ENCODE measurements at places on chromosomes 11 and 22.

- no peak for DNase-seq
These were observed 52.5 kb upstream of the SUSD2 start for GRCh38 chr22:24128631-24129262.

GRCh38 chr11:72041364-72042063, 38.8 kb downstream of the NUMA1 start:
- DNase-seq = no peak

GRCh38 chr11:126432065-126432461, 76.6 kb downstream of the ST3GAL4 start:
- no peak for DNase-seq

- no peak for DNase-seq
These were observed 168.8 kb downstream of the BRD1 start for GRCh38 chr22:49658902-49659280.

DNA sequence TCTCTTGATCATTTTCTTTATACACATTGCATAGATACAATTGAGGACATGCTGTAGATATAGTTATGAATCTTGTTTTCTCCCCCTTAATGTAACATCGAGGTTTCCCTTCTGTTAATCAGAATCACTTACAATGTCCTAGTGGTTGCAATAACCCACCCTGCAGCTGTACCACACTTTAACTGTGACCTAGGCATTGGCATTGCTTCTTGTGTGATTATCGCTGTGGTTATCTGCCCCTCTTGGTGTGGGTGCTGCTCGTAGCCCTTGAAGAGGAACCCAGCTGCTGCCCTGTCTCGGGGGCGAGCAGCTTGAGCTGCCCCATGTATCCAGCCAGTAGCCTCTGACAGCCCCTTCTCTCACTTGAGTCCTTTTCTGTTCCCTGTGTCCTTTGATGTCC, 1.5 kb downstream of the DGAT2 start:
- no peak for DNase-seq

DNA sequence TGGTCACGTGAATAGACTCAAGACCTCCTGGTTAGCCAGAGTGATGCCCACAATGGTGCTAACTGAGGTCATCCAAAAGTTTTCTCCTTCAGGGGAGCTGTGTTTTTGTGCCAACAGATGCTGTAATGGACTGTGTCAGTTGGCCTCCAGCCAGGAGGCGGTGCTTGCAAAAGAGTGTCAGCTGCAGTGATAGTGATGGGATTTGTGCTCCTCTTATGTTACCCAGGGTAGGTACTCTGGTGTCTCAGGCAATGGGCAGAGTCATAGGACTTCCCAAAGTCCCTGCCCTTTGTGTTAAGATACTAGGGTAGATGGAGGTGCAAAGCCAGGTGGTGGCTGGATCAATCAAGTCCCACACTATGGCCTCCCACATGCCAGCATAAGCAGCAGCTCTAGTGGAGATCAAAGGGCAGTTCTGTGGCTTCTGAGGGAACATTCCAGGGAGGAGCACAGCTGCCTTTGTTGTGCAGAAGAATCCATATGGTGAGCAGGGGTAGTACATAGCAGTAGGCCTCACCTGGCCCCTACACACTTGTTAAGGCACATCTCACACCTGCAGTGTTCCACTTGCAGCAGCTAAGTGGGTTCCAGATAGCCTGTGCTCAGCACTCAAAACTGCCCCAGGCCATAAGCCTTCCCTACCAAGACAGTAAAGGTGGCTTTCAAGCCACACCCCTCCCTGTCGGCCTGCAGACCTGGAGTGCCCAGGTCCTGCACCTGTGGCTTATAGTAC, 9.4 kb upstream of the FANCF start:
- no peak for DNase-seq

- DNase-seq = no peak
These were observed 18.5 kb upstream of the SPON1 start for GRCh38 chr11:13944016-13944415.

GRCh38 chr11:78332174-78332866, 85.3 kb downstream of the GAB2 start:
- DNase-seq = no peak

- no peak for DNase-seq
These were observed 4.5 kb downstream of the TRIM29 start for GRCh38 chr11:120133216-120134105.

GRCh38 chr11:20156876-20157613, 3.2 kb downstream of the DBX1 start:
- DNase-seq = no peak

GRCh38 chr11:93654226-93654625, 7.3 kb upstream of the CEP295 start:
- no peak for DNase-seq

DNA sequence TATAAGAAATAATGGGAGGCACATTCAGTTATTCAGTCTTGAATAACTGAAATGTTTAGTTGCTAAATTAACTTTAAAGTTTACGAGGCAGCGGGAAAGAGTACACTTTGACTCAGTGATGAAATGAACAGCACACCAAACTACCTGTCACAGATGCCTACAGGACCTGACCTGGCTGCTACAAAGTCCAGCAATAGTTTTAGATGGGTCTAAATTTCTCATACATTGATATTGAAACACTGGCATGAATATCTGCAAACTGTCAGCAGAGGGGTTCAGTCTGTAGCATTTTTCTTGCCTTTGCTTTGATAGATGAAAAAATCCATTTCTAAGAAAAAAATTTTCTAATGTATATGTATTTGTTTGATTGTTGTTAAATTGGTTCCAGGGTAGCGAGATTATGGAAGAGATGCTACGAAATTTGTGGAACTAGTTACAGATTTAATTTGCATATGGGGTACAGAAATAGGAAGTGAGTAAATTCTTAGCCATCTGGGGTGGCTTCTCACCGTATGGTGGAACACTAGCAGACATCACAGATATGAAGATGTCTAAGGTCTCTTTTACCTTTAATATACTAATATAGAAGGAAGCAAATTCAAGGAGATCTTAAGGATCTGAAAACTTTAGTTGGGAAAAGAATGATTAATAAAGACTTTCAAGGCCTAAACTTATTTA, 20.8 kb upstream of the GAB2 start:
- DNase-seq = no peak

GRCh38 chr11:68031144-68031464, 623 bp downstream of the NDUFS8 start:
- DNase-seq = no peak

DNA sequence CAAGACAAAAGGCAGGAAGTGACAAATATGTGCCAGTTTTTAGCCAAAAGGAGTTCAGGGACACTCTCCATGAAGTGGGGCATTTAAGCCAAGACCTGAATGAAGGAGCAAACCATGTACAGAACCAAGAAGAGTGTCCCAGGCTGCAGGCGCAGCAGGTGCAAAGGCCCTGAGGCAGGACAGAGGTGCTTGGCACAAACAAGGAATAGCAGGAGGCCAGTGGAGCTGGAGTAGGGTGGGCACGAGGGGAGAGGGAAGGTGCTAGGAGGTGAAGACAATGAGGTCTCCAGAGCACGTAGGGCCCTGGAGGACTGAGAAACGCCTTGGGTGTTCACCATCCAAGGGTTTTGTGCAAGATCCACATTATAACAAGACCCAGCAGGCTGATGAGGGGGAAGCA, 474.1 kb downstream of the MN1 start:
- DNase-seq = no peak

DNA sequence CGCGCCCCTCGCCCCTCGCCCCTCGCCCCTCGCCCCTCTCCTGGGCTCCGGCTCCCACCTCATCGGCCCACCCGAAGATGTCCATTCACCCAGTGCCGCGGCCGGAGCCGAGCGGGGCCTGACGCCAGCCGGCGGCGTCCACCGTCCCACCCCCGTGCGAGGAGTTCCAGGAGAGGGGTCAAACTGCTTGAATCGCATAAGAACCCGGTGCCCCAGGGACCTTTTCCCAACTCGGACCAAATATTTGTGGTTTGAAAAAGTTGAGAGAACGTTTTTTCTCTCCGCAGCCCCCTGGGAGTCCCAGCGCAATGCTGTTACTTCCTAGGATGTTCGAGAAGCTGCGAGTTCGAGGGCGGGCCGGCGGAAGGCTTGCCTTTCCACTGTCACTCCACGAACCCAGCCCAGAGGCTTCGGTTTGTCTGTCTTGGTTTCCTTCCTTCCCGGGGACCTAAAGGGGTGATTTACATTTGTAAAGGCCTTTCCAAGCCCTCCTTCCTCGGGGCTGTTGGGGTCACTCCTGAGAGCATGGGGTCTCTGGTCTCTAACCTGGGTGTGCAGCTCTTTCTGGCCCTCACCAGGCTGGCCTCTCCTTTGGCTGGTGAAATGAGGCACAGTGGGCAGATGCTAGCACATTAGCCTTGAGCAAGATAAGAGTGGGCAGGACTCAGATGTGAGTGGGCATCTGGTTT, 38.0 kb downstream of the ETS1 start:
- DNase-seq = no peak

GRCh38 chr11:108906329-108906728, 241.5 kb downstream of the DDX10 start:
- DNase-seq = no peak

DNA sequence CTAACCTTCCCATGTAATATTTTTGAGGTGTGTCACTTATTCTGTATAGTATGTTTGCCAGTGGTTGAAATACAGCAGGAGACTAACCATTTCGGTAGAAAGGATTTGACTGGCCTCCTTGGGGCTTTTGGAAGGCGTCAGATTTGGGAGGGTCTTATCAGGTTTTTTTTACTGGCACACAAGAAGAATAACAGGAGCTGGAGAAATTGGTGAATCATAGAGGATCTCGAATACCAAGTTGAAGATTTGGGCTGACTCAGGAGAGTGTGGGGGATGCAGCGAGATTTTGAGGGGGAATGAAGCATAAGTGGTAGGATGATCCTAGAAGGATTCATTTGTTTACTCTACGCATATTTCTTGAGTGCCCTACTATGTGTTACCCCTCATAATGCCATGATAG, 200.5 kb downstream of the DDX10 start:
- no peak for DNase-seq

- no peak for DNase-seq
These were observed 24.9 kb upstream of the EMSY start for GRCh38 chr11:76419896-76420295.

GRCh38 chr11:45872651-45873356, 12.6 kb upstream of the MAPK8IP1 start:
- DNase-seq = no peak

GRCh38 chr11:134033696-134034491, 35.0 kb upstream of the JAM3 start:
- DNase-seq = no peak

GRCh38 chr11:393219-394033, 583 bp upstream of the PKP3 start:
- no peak for DNase-seq

GRCh38 chr22:24325105-24325757, 54.6 kb downstream of the SPECC1L start:
- no peak for DNase-seq

DNA sequence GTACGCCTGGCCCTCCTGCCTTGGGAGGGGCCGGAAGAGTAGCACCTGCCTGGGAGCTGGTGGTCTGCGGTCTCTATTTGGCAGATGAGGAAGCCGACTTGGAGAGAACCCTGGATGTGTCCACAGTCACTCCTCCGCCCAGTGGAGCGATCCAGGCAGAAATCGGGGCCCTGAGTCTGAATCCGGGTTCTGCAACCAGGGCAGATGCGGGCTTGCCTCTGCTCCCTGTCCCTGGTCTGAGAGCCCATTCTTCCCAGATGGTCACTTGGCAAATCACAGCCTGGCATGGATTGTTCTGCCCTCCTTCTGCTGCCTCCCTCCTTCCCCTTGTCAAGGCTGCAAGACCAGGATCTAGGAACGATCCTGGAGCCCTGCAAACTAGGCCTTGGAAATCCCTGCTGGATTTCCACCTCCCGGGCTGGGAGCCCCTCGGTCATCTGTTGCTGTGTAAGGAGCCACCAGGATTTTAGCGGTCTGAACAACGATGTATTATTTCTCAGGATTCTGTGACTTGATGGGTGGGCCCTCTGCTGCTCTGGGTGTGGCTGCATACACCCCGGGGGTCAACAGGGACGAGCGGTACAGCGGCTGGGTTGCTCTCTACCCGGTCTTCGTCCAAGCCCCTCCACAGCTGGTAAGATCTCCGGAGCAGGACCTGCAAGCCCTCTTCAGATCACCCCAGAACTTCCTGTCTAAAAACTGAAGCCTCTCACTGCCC, 2.0 kb upstream of the ASCL2 start:
- DNase-seq = no peak

- no peak for DNase-seq
These were observed 7.3 kb upstream of the EHF start for GRCh38 chr11:34613552-34614056.

GRCh38 chr22:43969989-43970755, 14.9 kb downstream of the SAMM50 start:
- DNase-seq = no peak

- no peak for DNase-seq
These were observed 63.4 kb downstream of the GALNT18 start for GRCh38 chr11:11558396-11558795.

- DNase-seq = no peak
These were observed 24.8 kb downstream of the FOLR3 start for GRCh38 chr11:72160319-72160718.

DNA sequence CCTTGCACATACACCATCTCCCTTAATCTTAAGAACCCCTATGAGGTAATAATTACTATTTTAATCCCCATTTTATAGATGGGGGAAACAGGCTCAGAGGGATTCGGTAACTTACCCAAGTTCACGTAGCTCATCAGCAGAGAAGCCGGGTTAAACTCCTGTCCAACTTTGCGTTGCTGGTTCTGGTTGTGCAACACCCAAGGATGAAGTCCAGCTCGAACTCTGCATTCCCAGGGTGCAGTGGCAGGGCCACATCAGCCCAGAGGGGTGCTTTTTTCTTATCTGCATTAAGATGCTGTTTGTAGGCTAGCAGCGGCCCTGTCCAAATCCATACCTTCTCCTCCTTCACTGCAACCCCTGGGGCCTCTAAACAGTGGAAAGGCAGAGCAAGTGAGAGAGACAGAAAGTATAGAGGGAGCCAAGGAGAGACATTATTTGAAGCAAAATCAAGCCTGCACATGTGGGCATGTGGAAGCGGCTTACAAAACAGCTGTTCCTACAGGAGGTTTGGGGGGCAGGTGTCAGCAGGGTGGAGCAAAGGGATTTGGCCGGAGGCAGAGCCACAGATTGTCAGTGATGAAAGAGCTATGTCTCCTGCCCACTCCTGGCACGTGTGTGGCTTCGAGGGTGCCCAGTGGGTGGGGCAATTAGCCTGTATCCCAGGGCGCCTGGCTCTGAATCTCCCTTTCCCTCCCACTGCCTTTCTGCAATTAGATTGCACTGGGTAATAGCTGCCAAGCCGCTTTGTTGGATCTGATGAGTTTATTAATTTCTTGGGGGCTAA, 129.5 kb upstream of the TBCEL start:
- no peak for DNase-seq
